NCI-H2107 (cell line): ENCODE measurements at places on chromosomes 1 and 21.

DNA sequence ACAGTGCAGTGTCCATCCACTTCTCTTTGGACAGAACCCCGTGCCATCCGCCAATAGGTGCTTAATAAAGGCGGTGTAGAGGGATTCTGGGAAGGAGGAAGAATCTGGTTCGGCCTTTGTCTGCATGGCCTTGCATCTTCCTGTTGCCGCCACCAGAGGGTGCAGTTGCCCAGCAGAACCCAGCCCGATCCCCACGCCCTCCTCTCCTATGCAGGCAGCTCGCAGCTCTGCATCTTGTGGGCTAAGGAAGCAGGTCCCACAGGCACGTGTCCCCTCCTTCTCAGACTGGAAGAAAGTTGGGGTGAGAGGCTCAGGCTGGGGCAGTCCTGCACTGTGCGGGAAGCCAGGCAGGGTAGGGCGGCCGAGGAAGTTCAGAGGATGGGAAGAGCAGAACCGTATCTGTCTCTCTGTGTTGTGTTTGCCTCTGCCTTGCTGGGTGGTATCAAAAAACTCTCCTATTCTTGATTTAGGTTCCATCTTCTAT, 20.8 kb downstream of the NAV1 start:
- peak; percentile 81 for DNase-seq

GRCh38 chr1:201647094-201647493, 108.2 kb downstream of the NAV1 start:
- DNase-seq: no peak

DNA sequence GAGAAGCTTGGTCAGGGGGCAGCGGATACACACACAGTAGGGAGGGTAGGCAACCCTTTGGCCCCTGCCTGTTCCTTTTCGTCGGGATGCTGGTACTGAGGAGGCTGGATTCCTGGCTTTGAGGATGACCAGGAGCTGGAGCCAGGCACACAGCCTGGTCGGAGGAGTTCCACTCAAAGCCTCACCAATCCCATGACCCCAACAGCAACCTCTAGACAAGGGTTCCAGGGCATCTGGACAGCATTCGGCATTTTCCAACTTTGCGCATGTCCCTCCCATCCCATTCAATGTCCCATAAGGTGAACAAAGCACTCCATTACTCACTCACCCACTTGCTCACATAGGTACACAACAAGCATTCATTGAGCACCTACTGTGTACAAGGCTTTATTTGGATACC, 42.6 kb upstream of the HMGB4 start:
- DNase-seq: no peak

- no peak for DNase-seq
Observed at GRCh38 chr1:169146576-169147214, 40.2 kb downstream of the ATP1B1 start.

DNA sequence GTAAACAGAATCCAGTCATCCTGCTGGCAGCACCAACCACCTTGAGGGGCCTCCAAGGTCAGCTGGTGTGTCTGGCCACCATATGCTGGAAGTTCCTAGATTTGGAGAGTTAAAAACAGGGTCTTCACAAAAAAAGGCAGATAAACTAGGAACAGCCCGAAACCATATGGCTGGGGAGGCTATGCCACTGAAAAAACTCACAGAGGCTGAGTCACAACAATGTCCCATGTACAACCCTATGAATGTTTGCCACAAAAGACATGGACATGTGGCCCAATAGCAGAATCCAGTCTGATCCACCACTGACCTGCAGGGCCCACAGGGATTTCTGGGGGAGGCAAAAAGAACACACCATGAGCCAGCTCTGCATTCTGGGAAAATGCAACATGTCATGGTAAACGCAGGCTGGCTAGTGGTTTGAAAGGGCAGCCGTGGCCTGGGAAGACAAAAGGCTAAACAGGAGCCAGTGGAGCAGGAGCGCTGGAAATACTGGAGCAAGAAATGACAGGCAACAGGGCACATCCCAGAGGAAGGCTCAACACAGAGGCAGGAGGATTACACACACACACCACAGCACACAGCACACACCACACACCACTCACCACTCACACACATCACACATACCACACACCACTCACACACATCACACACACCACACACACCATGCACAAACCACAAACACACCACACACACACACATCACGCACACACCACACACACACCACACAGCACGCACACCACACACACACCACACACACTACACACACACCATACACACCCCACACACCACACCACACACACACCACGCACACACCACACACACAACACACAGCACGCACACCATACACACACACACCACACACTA, 55.4 kb downstream of the HSF2BP start:
- no peak for DNase-seq

- no peak for DNase-seq
Observed at GRCh38 chr21:39066829-39067780, 116.1 kb downstream of the PSMG1 start.

- DNase-seq: no peak
Observed at GRCh38 chr21:34815831-34816705, 147.3 kb downstream of the CLIC6 start.

DNA sequence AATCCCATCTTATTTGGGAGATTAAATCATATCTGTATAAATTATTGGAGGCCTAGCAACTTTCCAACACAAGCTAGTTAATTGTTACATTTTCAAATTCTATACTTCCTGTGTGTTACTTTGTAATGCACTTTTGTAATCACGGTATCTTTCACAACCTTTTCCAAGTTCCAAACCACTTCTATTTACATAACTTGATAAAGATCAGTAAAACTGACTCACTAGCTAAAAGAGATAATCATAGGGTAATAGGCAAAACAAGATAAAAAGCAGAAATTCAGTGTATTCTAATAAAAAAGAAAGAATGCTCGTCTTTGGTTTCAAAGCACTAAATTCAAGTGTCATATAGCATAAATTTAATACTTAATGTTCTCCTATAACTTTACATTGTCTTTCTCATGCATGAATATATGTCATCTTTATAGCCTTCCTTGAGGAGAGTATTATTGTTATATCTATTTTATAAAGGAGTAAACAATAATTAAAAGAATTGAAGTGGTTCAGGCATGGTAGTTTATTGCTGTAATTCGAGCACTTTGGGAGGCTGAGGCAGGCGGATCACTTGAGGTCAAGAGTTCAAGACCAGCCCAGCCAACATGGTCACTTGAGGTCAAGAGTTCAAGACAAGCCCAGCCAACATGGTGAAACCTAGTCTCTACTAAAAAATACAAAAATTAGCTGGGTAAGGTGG, 66.4 kb downstream of the RGS13 start:
- no peak for DNase-seq

DNA sequence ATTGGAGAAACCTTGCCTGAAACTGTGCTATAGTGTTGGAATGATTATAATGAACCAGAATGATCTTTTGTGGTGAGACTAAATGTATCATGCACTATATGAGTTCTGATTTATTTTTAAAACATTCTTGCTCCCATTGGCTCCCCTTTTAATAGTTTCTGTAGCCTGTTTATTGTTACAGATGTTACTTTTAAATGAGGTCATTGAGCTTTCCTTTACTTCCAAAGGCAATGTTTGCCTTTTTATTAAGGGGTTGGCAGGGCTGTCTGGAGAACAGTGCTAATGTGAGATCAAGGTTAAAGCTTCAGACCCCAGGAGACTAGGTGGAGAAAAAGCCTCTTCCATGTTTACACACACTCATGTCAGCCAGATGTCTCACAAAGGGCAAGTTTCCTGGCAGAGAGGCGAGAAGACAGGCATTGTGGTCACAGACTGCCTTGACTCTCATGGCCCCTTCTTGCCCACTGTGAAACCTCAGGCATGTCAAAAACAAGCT, 120.6 kb upstream of the RAVER2 start:
- no peak for DNase-seq

DNA sequence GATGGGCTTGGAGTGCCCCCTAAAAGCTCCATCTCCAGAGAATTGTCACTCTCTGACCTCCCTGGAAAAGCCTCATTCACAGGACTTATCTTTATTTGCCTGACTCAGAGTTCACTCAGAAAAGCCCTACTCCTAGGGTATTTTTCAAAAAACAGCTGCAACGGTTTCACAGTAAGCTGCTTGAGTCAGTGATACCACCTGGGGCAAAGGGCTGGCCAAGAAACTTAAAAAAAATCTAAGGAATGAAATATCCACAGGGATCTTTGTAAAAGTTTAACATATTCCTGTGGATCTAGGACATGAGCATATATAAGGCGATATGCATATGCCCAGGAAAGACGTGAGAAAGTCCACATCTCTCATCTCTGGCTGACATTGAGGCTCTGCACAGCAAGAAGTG, 33.8 kb upstream of the TSPAN2 start:
- no peak for DNase-seq

- no peak for DNase-seq
Observed at GRCh38 chr1:67031121-67031858, 22.7 kb downstream of the SLC35D1 start.

GRCh38 chr1:64691626-64692025, 53.2 kb upstream of the RAVER2 start:
- DNase-seq: no peak

GRCh38 chr1:78113156-78113916, 67.6 kb downstream of the GIPC2 start:
- DNase-seq: no peak

GRCh38 chr1:201786824-201787223, 42.1 kb upstream of the IPO9 start:
- DNase-seq: no peak

DNA sequence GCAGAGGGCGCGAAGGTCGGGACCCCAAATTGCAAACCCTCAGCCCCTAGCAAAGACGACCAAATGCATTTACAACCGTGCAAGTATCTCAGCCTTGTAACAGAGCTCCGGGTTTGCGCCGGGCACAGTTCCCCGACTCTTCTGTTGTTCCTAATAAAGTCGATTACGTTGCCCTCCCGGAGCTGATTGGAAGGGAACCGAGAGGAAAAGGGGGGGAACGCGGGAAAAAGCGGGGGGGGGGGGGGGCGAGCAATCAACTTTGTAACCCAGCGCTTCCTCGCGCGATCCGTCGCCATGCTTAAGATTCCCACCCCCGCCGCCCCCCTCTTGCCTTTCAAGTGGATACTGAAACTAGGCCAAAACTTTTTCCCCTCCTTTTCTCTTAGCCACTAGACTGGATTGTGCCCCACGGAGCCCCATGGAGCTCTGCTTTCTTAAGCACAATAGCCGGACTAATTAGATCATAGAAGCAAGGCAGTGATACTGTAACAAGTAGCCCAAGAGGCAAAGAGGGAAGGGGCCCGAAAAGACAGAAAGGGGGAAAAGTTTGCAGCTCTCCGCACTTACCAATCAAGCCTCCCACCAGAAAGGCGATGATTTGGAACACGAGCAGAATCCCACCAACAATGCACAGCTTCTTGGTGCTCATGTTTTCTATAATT, 565 bp downstream of the WLS start:
- no peak for DNase-seq

DNA sequence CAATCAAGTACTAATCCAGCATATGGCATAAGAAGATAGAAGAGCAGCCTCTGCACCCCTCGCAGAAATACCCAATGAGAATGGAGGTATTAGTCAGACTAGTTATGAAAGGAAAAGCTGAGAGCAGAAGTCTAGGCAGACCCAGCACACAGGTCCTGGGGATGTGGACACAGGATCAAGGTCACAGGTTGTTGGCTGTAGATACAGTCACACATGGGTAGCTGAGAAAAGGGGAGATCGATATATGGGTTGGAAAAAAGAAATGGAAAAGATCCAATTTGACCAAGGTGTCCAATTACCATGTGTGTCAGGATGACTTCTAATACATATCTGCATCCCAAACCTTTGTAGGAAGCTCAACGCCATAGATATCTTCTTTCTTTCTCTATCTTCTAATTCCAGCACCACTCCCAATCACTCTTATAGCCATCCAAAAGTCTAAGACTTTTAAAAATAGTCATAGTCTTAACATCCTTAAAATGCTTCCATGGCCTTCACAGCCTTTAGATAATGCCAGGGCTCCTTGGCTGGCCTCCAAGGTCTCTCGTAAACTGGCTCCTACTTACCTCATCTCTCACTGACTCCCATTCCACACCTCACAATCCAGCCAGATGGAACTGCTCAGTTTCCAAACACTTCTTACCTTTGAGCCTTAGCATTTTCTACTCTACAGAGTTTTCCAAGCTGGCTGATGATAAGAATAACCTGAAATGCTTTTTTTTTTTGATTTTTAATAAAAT, 8.3 kb upstream of the ZC3H11B start:
- no peak for DNase-seq

DNA sequence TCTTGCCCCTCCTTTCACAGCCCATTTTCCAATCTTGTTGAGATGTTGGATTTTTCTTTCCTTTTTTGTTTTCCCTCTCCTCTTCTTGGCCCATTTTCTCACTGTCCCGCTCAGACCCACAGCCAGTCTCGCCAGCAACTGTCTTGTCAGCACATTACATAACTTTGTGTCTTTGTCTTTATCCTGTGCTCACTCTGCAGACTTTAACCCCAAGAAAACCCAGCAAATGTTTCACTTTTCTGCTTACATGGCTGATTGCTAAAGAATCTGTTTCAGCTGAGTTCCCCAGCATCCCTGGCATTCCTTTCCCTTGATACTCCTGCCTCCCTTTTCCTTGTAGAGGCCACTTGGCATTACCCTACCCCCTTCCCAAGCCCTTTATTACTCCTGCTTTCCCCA, 74.6 kb downstream of the ZNF648 start:
- no peak for DNase-seq

DNA sequence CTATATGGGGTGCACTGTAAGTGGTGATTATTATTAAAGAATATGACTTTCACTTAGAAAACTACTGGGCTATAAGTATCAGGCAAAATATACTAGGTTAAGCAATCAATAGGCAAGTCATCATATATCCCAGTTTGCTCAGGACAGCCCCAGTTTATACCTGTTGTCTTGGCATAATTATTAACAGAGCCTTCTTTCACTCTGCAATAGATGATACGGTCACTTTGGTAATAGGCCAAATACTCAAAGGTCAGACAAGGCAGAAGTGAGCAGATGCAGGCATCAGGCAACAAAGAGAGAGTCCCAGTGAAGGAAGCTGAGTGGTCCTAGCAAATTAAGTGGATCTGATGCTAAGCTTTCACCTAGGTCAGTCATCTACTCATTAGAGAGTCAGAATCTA, 599.9 kb downstream of the LMO4 start:
- DNase-seq: no peak

DNA sequence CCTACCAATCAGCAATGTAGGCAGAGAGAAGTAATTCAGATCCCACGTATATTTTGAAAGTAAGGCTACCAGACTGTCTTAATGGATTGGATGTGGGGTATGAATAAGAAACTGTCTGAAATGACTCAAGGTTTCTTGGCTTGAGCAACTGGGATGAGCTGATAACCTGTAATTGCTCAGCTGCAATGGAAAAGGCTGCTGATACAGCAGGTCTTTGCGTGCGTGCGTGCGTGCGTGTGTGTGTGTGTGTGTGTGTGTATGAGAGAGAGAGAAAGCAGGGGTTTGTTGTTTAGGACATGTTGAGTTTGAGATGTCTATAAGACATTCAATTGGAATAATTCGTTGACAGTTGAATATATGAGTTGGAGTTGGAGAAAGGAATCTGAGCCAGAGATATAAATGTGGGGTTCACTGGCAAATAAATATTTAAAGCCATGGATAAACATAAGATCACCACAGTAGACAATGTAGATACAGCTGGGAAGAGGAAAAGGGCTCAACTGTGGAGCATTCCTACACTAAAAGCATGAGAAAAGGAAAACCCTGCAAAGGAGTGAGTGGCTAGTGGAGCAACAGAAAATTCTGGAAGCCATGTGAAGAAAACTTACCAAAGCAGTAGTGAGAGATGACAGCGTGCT, 72.9 kb downstream of the UCHL5 start:
- DNase-seq: no peak
